A549 treated with GW870086 at 1 μM for 4 hours (cell line): ENCODE measurements at places on chromosomes 1 and 21. TPM values are rescaled to one million over a fixed set of nuclear protein-coding genes. Genes with fewer than 3 reads are reported as not detected.

The KCNE1 gene
- not detected in 5 replicates for total RNA-seq

The PGLYRP4 gene
- total RNA-seq = not detected in 5 replicates

The HRNR gene
- 0.01 TPM in 1 of 5 replicates, not detected in the others for total RNA-seq

The TRNP1 gene
- 182 to 276 TPM (median 255 TPM) in 5 replicates for total RNA-seq

The TNFRSF14 gene
- total RNA-seq = 0.21 to 0.39 TPM (median 0.33 TPM) in 3 of 5 replicates, not detected in the others
